ENCODE measurements at places on chromosomes 2 and 18.

GRCh38 chr2:75074228-75074627 is 115.8 kb downstream of the POLE4 start:
- DNase-seq: no peak

- DNase-seq: no peak
Observed at GRCh38 chr2:199973703-199974102, 18.3 kb downstream of the MAIP1 start.

DNA sequence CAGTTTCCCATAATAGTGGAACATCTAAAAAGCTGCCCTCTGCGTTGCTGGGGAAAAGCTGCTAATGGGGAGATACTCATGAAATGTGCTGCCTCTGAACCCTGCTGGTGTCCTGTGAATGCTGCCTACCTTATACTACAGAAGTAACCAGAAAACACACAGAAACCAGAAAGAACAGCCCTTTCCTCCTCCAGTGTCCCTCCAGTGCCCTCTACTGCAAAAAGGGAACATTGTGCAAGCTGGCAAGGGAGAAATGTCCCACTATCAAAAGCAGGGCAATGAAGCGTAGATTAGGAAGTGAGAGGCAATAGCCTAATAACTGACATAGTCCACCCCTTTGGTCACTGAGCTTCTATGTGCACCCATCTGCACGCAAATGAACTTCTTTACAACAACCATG is 162.7 kb upstream of the ETAA1 start:
- DNase-seq: no peak

DNA sequence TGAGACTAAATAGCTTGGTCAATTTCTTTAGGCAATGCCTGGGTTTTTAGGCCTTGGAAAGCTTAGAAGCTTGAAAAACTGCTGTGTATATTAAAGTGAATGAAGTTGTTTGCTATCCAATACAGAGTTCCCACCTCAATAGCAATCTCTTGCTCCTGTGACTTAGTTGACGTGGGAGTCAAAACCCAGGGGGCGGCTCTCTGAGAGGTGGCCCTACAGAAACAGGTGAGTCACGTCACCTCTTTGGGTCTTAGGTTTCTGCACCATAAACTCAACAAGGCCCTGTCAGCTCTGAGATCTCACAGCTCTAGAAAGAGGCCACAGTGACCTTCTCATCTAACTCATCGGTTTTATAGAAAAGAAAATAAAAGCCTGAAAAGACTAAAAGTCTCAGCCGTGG is 79.6 kb downstream of the ADD2 start:
- no peak for DNase-seq

DNA sequence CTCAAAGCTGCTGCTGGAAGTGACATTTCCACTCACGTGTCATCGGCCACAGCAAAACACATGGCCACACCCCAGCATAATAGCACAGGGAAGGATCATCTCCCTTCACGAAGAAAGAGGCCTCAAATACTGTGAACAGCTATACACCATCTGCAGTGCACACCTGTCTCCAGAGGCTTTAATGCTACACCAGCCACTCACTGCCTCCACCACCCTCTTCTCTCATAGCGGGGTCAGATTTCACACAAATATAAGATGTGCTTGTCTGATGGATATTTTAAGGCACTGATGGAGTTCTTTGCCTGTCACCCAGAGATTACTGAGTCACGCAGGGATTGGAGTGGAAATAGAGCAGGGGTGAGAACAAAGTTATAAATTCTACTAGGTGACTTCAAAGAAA is 374.0 kb downstream of the ZNF516 start:
- no peak for DNase-seq

Data from renal cortex interstitium (tissue), 15 donors.